ACHN (cell line): ENCODE measurements at places on chromosomes 13 and 19.

DNA sequence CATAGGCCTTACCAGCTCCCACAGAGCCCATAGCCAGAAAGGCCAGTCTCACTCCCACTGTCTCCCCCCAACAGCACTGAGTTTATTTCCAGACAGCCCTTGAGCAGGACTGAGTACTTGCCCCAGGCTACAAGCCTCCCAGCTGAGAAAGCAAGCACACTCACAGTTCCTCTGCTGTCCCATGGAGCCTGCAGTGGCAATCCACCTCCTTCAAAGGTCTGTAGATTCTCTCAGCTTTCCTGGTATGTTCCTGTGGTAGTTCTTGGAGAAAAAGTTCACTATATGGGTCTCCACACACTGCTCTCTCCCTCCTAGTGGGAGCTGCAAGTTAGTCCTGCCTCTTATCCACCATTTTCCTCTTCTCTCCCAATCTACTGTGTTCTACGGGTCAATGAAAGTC is 728.7 kb downstream of the DIAPH3 start:
- no peak for DNase-seq

GRCh38 chr19:23774524-23774971 is 15.9 kb upstream of the ZNF681 start:
- DNase-seq, result no peak

DNA sequence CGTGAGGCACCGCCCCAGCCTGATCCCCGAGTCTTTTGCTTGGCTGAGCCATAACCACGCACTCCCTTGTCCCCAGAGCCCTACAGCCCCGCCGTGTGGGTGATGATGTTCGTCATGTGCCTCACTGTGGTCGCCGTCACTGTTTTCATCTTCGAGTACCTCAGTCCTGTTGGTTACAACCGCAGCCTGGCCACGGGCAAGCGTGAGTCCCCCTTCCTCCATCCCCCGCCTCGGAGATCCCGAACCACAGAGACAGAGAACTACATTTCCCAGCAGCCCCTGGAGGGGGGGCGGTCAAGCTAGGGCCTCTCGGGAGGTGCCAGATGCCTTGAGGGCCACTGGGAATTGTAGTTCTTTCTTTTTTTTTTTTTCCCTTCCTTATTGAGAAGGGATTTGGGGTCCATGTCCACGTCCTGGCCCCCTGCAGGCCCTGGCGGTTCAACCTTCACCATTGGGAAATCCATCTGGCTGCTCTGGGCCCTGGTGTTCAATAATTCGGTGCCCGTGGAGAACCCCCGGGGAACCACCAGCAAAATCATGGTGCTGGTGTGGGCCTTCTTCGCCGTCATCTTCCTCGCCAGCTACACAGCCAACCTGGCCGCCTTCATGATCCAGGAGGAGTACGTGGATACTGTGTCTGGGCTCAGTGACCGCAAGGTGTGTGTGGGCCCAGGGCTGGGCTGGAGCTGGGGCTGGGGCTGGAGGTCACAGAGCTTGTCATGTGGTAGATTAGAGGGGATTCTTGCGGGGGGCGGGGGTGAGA is 25.9 kb downstream of the GRIN2D start:
- no peak for DNase-seq

DNA sequence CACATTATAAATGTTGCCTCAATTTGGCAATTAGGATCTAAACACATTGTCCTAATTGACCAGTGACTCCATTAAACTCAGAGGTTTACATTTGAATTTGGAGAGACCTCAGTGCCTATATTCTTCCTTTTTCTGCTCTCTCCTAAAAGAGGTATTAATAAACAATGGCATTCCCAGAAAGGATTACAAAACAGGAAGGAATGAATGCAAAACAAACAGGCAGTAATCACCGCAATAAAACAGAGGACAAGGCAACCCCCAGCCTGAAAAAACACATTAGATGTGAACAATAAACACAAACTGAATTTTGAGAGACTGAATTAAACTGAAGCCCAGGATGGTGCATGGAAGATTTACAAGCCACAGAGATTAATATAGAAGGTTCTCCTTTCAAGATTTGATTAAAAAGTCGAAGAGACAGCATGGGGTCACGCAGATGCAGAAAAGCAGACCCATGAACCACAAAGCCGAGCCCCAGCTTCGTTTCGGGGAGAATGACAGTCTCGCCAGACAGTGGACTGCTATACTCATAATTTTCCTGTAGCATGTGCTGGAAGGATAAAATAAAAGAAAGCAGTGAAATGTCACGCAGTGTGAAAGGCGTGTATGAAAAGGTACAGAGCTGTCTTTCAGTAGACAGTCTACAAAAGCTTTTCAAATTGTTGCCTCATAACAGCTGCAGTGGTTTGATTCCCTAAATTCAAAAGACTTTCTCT is 503.0 kb downstream of the LIG4 start:
- no peak for DNase-seq

GRCh38 chr19:34832581-34833112 is 59.6 kb upstream of the ZNF599 start:
- no peak for DNase-seq

DNA sequence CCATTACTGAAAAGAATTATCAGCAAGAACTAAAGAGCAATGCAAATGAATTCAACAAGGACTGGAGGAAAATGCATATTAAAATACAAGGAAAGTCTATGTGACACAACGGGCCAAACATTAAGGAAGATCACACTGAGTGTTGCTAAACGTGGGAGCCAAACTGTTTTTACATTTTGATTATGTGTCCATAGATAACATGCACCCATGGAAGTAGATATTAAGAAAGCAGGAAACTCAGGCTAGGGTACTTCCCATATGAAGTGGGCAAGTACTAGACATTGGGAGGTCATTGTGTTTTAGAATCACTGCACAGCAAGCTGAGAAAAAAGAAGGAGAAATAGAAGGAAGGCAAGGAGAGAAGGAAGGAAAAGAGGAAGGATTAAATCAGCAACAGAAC is 161.8 kb downstream of the KCTD12 start:
- no peak for DNase-seq

GRCh38 chr13:98979012-98979660 is 1.3 kb upstream of the DOCK9 start:
- DNase-seq, result no peak

- DNase-seq, result no peak
These were observed 87.0 kb upstream of the HTR2A start for GRCh38 chr13:46983881-46984280.

DNA sequence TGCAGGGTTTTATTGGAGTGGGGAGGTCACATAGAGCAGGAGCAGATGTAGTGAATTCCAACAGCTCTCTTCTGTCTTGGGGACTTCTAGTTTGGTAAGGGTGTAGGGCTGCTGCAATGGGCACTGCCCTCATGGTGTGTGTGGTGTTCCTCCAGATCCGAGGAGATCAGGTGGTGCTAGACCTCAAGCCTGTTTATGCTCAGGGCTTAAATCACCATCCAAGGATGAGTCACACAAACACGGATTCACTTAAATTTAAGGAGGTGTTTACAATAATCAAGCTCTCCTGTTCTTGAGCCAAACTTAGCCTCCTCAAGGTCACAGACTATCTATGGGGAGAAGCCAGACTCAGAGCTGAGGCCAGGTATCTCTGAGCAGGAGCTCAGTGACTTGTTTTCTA is 23.0 kb downstream of the HS6ST3 start:
- no peak for DNase-seq

GRCh38 chr19:14432791-14433553 is at the start of gene PKN1:
Gene PKN1, plus strand, starts transcription at chr19:14433306. Its CDS starts 216 bp downstream, at chr19:14433522.
- peak; percentile 48 for DNase-seq

DNA sequence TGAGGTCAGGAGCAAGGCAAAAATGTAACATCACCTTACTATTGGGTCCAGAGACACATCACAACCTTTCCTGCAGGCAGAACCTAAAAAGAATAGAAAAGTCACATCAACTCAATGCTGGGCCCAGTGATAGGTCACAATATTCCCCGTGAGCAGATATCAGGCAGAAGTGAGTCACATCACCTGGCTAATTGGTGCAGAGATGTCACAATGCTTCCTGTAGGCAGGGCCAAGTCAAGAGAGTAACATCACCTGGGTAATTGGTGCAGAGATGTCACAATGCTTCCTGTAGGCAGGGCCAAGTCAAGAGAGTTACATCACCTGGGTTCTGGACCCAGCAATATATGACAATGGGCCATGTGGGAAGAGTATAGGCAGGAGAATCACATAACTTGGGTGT is 63.4 kb downstream of the ZNF726 start:
- no peak for DNase-seq

- DNase-seq, result no peak
These were observed 436.2 kb upstream of the SLITRK5 start for GRCh38 chr13:87234981-87235380.
